ENCODE measurements at places on chromosomes 2 and 18. TPM values are rescaled to one million over a fixed set of nuclear protein-coding genes. Genes with fewer than 3 reads are reported as not detected.

Gene ZSWIM2
- total RNA-seq: not detected

Gene RGPD3
- 0.08 TPM for total RNA-seq

- DNase-seq: no peak
These were observed 3.6 kb downstream of the DIS3L2 start for GRCh38 chr2:231965102-231965501.

Gene FAP
- total RNA-seq: 10.4 TPM

DNA sequence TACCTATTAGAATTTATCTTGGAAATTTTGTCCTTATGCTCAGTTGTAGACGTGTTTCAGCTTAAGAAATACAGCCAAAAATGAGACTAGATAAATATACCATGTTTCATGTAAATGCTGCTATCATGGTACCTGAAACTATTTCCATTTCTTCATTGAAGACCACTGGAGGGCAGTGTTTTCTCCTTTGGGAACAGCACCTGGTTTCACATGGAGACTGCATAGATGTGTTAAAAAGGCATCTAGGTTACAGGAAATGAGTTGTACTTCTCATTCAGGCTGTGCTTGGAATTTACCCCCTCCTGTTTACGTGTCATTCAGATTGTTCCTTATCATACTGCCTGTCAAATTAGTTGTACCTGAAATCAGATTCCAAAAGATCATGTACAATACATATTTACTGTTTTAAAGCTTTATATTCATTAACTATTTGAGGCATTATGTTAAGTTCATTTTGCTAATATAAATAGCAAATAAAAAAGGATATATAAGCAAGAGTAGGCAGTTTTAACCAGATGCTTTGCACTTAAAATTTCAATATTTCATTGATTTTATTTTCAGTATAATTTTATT lies 57.3 kb upstream of the PSMD14 start:
- DNase-seq: no peak

DNA sequence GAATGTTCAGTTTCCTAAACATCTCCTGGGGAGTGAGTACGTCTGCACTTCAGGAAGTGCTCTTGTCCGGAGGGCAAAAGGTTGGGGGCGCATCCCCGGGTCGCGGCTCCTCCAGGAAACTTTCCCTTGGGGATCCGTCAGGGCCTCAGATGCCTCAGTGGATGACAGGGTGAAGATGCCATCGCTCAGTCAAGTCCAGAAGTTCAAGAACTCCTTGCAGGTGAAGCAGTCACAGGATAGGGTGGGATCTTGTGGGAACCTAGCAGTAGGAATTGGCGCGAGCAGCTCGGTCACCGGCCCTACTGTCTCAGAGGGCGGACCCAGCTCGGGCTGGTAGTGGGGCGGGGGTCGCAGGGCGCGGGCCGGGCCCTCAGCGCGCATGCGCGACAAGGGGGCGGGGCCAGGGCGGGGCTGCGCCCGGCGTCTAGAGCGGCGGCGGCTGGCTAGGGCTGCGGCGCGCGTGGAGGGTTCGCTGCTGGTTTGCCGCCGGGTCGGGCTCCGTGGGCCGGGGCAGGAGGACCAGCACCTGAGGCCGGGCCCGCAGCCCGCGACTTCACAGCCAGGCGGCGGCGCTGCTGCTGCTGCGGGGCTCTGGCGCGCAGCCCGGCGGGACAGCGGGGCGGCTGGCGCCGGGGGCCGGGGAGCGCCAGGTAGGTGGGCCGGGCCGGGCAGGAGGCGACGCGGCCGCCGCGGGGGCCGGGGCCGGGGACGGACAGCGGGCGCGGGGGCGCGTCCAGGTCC lies at the start of gene INPP4A:
Gene INPP4A, plus strand, starts transcription at position 423 of the 741 bp plus-strand sequence. CDS start 75,191 bp downstream, outside the sequence.
- peak; percentile 89 for DNase-seq

- no peak for DNase-seq
These were observed 1.3 kb downstream of the FMNL2 start for GRCh38 chr2:152336119-152336853.

Gene ACADL
- 6.2 TPM for total RNA-seq

DNA sequence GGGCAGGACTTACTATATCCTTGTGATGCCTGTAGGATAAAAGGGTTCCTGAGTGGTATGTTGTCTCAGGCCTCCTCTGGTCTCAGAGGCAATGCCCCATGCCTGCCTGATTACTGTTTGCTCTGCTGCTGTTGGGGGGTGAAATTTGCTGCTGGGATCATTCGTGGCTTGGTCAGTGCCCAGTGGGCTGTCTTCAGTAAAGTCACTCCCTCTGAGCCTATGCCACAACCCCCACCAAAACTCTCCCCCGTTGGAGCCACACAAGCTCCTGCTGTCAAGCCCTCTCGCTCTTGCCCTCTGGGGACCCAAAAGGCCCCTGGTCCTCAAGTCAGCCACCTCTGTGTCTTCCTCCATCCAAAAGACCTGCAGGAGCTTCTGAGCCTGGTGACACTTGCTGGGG lies 38.6 kb upstream of the TGIF1 start:
- no peak for DNase-seq

DNA sequence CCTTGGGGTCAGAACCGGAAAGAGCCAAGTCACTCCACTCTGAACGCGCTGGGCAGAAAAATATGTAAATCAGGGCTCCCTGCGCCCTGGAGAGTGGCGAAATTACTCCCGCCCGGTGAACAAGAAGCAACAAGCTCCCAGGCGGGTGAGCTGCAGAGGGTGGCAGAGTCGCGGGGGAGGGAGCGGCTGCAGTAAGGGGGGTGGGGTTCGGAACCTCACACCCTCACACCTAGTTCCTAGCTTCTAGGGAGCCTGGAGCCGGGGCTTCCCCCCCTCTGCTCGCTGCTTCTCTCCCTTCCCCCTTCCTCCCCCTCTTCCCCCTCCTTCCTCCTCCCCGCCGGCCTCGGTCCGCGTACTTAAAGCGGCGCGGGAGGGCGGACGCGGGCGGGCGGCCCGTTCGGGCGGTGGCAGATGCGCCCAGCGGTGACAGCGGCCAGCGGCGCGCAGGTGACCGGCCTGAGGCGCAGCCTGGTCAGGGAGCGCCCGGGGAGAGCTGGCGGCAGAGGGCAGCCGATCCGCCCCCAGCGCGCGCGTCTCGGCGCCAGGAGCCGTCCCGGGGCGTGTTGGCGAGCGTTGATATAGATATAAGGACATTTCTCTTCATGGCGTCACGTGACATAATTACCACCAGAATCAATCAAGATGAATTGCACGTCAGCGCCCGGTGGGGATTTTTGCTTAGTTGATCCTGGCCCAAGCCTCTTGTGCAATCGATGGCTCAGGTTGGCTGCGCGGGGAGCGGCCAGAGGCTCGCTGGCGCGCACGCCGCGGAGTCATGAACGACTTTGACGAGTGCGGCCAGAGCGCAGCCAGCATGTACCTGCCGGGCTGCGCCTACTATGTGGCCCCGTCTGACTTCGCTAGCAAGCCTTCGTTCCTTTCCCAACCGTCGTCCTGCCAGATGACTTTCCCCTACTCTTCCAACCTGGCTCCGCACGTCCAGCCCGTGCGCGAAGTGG lies at the start of gene HOXD11:
Gene HOXD11, plus strand, starts transcription at position 700 of the 959 bp plus-strand sequence. Its CDS starts 76 bp downstream, at position 776.
- DNase-seq: no peak

DNA sequence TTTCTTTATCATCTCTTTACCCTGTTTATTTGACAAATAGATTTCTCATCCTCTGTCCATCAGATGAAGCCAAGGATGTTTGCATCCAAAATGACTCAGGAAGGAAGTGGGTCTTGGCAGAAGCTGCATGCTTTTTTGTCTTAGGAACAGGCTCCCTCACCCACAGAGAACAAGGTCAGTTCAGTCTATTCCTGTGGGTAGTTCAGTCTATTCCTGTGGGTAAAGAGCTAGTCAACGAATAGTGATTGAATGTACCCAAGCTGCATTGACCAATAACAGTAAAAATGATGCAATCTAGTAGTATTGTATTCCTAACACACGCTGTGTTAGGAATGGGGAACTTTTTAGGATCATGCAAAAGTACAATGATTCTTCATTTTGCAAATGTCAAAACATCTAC lies 290.8 kb upstream of the TANK start:
- no peak for DNase-seq

GRCh38 chr2:179340678-179341077 lies 76.0 kb upstream of the SESTD1 start:
- no peak for DNase-seq

Gene PROKR1
- 0.08 TPM for total RNA-seq

DNA sequence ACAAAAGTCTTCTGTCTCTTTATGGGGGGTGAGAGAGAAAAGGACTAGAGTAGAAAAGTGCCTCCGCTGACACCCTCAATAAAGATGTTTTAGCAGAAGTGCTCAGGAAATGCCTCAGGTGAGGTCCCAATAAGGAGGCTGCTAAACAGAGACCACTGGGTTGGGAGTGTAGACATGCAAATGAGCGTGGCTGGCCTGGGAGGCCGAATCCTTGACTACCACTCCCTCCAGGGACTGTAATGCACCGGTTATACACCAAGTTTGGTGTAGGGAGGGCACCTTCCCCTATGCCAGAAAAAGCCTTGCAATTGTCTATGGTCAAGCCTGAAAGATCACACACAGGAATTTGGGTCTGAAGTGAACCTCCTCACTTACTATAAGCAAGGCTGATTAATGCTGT lies 1.8 kb downstream of the TMX3 start:
- DNase-seq: no peak

- DNase-seq: no peak
These were observed 39.7 kb upstream of the MAP4K4 start for GRCh38 chr2:101657787-101658186.

Gene CD8A
- 0.62 TPM for total RNA-seq

GRCh38 chr18:48715711-48716361 lies 177.0 kb downstream of the CTIF start:
- no peak for DNase-seq

DNA sequence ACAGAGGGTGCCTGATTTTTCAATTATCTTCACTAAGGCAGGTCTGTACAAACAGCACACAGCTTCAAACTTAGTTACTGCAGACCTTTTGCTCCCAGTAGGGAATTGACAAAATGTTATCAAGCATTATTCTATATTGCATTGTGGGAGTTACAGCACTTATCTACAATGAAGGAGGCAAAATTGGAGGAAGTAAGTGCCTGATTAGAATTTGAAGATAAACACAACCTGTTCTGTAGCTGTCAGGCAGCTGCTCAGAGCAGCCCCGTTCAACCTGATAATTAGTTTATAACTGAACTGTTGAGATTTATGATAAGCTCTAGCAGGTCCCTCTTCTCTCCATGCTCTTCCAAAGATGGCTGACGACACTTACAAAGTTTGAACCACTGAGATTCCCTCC lies 364.4 kb upstream of the CYRIA start:
- DNase-seq: no peak

DNA sequence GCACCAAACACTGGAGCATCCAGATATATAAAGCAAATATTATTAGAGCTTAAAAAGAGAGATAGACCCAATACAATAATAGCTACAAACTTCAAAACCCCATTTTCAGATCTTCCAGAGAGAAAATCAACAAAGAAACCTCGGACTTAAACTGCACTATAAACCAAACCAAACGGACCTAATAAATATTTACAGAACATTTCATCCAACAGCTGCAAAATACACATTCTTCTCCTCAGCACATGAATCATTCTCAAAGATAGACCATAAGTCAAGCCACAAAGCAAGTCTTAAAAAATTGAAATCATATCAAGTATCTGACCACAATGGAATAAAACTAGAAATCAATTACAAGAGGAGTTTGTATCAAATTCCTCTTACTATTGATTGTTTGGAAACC lies 140.2 kb upstream of the OTOS start:
- DNase-seq: no peak

GRCh38 chr18:75897386-75897785 lies 469.9 kb upstream of the SMIM21 start:
- DNase-seq: no peak

DNA sequence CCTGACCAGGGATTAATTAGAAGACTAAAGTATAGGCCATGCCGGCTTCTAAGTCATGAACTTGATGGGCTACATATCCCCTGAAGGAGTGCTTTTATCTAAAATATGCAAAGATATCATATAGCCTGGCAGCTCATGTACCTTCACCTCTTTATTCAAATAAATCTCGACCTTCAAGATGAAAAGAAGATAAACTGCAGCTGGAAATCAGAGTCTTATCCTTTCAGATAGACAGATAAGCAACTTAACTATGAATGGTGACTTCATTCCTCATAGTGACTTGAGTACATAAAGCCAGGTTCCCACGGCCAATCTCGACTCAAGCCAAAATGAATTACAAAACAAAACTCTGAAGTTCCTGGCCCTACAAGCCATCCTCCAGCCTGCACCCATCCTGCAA lies 165.3 kb upstream of the KLHL29 start:
- DNase-seq: no peak

Gene FOXD4L1
- not detected for total RNA-seq

- no peak for DNase-seq
These were observed 20.1 kb upstream of the MREG start for GRCh38 chr2:216033403-216033802.

Gene IL36A
- total RNA-seq: not detected

GRCh38 chr18:28163201-28163775 lies 13.6 kb downstream of the CDH2 start:
- no peak for DNase-seq

DNA sequence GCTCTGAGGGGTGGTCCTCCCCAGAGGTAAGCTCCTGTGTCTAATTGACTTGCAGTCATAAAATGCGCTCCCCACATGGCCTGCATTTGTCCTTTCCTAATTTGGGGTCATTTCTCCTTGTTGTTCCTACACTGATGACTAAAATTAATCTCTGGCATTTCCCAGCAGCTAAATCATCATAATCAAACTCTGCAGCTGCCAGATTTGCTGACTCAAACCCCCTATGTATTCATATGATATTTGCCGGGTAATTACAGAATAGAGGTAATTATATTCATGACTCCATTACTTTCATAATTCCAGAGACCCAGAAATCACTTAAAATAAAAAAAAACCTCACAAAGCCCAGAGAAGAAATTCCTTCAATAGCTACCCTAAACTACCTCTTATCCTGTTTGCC lies 331.4 kb upstream of the KLHL29 start:
- no peak for DNase-seq

Gene SAG
- not detected for total RNA-seq

DNA sequence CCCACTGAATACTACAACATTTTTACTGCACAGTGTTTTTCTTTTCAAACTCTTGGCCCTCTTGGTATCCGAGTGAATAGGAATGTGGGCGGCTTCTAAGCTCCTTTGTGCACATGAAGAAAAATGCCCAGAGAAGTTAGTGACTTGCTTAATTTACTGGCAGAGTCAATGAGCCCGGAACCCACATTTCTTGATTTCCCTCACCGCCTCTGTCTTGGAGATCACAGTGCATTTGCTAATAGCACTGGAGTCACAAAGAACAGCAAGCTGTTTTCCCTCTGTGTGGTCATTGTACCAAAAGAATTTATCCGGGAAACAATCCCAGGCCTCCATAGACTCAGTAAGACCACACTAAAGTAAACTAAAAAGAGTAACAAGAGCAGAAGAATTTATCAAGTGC lies 18.9 kb downstream of the STON1 start:
- no peak for DNase-seq

DNA sequence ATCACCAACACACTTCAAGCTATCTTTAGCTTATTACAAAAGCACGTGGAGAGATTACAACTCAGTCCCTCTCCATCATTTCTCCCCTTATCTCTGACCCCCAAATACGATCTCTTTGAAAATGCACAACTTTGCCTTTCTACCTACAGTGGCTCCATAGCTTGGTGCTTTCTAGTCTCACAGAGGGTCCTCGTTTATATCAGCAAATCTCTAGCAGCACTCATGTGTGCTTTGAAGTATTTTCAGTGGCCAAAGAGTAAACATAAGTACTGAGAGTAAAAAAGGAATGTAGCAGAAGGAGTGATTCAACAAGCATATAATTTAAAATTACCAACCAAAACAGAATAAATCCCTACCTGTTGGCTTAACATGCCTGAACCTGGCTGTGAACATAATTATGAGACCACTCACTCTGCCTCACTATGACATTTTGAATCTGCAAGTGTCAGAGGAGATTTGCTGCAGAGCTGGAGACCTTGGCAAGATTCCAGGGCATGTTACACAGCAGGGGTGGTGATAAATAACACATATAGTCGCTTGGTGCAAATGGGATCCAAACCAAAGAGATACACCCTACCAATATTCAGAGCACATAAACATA lies 54.6 kb downstream of the LAMA3 start:
- DNase-seq: no peak

Data from cardiac septum (tissue), 1 donor.